ENCODE measurements at places on chromosomes 11 and 22.
A peak's percentile ranks its signal among the peaks of the same experiment; 100 is the strongest.

- no peak for DNase-seq
Measured at GRCh38 chr22:45781966-45782365, 110.3 kb downstream of the ATXN10 start.

DNA sequence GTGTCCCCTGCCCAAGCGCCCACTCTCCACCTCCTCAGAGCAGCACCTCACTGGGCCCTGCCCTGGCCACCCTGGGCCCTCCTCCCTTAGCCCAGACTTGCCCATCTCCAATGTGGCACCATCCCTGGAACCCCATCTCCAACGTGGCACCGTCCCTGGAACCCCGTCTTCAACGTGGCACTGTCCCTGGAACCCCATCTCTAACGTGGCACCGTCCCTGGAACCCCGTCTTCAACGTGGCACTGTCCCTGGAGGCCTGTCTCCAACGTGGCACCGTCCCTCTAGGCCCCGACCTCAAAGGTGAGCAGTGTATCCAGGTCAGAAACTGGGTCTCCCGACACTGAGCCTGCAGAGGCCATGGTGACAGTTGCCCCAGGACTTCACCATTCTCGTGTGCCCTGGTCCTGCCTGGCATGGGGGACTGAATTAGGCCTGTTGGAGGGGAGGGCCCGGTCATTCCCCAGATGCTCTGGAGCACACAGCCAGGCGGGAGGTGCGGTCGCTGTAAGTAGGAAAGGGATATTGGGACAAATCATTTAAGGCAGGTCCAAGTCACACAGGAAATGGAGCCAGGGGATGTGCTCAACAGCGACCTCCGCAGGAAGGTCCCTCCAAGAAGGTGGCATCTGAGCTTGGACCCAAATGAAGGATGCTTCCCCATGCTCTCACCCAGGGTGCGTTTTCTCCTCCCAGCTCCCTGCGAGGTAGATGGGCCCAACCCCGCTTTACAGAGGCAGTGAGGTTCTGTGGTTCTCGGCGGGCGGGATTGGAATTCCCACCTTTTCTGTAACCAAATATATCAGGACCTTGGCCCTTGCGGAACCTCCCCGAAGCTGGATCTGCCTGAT lies 2.4 kb upstream of the CTSD start:
- DNase-seq, result no peak

GRCh38 chr11:114775875-114776621 lies 97.7 kb downstream of the NXPE2 start:
- DNase-seq, result peak; percentile 24

GRCh38 chr11:132056689-132057088 lies 686.3 kb downstream of the NTM start:
- no peak for DNase-seq

GRCh38 chr11:63663809-63664208 lies 7.4 kb downstream of the ATL3 start:
- no peak for DNase-seq

GRCh38 chr11:38721586-38722315 lies 2123.7 kb upstream of the RAG2 start:
- no peak for DNase-seq

DNA sequence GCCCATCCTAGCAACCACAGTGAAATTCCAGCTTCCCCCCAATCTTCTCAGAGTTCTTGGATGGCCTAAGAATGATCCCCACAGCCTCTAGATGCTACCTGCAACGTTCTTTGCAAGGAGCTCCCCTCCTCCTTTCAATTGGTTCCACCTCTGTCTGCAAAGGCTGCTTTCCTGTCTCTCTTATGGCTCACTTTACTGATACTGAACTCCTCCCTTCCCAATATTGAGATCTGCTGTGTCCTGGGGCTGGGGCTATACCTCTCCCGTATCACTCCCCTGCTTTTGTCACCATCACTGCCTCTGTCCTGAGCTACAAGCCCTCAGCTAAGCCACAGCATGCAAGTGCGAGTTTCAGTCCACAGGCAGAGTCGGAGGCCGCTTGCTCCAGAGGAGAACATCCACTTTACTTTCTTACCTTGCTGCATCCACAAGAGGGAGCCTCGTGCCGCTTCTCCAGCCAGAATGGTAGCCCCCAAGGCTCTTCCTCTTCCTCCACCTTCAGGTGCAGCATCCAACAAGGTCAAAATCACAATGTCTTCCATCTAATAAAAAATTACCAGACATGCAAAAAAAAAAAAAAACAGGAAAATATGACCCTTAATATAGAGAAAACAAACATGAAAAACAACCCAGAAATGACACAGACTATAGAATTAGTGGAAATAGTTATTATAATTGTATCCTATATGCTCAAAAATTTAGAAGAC lies 48.6 kb upstream of the TMEM45B start:
- DNase-seq, result no peak

DNA sequence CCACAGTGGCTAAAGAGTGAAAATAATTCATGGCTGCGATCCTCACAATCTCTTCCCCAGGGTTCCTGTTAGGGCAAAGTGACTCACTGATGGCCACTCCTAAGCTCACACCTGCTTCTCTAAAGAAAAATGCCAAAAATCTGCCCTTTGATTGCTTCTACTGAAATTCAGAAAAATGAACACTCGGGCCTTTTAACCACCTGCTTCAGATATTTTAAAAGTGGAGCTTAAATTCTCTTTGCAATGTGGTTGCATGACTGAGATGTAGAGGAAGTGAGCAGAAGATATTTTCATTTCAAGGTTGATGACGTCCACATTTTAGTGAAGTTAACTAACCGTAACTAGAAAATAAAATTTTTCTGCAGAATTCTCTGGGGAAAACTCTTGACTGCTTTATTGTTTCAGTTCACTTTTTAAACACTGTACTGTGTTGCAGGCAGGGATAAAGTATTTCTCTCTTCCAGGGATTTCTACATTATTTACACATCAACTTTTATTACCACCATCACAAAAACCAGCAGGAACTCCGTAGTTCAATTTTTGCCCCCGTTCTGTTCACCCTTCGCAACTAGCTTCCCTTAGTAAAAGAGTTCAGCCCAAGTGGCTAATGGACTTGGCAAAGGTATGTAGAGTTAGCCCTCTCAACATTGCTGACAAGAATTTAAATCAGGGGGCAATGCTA lies 8.5 kb downstream of the RAB30 start:
- DNase-seq, result no peak

DNA sequence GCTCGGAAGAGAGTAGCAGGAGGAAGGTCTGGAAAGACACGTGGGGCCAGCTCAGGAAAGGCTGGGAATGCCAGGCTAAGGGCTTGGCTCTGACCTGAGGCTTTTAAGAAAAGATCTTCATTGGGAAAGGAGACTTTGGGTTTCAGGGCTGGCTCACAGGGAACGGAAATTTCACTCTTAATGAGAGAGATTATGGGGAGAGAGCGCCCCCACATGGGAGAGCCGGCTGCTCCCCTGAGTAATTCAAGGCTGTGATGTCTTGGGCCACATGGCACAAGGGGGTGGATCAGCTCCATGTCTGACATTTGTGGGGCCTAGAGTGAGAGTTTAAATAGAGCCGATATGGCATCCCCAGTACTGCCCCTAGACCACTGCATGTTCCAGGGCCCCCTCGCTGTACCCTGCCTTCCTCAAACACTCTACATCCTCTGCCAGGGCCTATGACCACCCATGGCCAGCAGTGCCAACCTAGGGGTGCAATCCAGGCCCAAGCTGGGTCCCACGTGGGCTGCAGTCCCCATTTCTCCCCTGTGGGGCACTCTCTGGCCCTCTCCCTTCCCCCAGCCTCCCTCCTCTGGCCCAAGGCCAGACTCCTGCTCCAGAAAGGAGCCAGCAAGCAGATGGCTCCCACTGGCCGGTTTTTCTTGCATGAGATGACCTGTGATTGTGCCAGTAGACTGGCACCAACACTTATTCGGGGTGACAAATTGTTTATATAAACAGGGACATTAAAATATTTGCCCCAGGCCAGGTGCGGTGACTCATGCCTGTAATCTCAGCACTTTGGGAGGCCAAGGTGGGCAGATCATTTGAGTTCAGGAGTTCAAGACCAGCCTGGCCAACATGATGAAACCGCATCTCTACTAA lies 75.2 kb downstream of the ISX start:
- DNase-seq, result no peak

DNA sequence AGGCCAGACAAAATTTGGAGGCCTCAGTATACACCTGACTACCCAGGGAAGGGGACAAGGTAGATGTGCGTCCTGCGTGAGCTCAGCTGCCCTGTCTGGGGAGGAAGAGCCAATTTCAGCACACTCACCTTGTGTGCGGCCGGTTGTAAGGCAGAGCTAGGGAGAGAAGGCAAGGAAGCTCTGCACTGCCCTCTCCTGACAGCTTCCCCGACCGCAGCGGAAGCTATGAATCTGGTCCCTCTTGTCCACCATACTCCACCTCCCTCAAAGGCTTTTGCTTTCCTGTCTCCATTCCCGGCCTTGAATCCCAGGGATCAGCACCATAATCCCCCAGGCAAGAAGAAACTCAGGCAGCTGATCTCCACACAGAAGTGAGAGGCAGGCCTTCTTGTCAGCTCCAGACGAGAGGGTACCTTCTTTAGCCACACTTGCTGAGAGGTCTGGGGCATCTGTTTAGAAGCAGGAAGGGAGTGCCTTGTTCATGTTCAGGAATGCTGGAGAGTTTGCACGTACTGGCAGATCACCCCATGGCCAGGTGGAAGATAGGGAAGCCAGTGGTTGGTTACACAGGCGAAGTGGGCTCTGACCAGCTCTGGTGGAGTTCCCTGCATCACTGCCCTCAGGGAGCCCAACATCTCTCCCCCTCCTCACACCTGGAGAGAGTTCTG lies 62.5 kb downstream of the FEZ1 start:
- DNase-seq, result peak; percentile 36

DNA sequence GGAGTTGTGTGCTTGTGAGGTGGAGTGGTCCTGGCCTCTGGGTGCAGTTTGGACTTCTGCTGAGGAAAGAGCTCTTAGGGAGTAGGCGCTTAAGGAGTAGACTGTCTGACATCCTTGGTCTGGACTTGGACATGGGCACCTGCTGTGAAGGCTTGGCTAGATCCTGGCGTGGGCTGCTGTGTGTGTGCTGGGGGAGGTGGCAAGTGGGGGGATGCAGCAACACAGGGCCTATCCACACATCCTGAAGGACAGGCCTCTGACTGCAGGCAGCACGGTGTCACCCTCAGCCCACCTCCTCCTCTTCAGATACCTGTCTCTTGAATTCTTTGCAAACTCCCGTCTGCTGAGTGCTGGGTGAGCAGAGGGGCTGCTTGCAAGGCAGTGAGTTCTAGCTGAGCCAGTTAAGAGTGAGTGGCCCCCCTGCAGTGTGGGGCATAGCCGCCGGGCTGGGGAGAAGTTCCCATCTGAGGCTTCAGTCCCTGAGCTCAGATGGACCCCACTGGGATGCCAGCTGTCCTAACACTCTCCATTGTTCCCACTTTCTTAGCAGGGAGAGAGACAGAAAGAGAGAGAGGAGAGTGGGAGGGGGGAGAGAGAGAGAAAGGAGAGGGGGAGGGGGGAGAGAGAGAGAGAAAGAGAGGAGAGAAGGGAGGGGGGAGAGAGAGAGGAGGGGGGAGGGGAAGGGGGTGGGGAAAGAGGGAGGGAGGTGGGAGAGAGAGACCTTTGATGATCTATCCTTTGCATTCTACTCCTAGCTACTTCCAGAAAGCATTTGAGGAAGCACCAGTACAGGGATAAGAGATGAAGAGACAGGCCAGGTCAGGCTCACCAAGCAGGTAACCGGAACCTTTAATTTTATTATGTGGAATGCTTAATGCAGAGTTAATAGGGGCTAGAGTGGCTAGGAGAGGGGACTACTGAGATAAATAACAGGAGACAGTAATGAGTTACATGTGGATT lies 12.6 kb downstream of the SOX10 start:
- no peak for DNase-seq

- no peak for DNase-seq
Measured at GRCh38 chr11:119034813-119035212, 4.1 kb upstream of the SLC37A4 start.

DNA sequence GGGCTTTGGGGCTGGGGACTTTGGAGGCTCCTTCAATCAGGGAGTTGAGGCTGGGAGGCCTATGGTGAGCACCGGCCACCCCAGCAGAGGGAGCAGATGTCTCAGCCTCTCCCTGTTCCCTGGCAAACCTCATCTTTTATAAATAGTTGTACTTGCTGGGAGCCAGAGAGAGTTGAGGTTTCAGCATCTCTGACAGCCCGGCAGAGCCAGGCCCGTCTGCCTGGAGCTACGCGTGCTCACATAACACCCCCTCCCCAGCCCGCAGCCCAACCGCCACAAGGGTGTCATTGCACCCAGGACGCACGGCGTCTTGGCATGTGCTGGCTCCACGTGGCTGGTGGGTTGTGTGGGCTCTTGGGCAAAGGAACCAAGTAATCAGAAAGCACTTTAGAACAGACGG lies 127.1 kb downstream of the CHST1 start:
- no peak for DNase-seq

GRCh38 chr11:107702723-107703122 lies 9.1 kb downstream of the SLN start:
- DNase-seq, result no peak

- no peak for DNase-seq
Measured at GRCh38 chr11:72807792-72808191, 6.4 kb upstream of the ATG16L2 start.

DNA sequence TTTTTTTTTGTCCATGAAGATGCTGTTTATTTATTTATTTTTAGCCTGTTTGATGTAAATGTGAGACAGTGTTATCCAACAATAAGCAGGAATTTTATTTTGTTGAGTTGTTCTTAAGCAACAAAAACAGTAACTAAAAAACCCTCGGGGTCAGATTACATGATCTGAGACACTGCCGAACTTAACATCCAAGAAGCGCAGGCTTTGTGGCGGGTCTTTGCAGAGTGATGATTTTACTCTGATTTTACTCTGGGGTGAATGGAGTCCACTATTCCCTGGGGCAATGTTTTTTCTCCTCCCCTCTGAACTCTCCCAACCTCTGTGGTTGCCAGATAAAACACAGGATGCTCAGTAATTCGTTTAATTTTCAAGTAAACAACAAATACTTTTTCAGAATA lies 450.1 kb upstream of the B3GAT1 start:
- DNase-seq, result no peak

DNA sequence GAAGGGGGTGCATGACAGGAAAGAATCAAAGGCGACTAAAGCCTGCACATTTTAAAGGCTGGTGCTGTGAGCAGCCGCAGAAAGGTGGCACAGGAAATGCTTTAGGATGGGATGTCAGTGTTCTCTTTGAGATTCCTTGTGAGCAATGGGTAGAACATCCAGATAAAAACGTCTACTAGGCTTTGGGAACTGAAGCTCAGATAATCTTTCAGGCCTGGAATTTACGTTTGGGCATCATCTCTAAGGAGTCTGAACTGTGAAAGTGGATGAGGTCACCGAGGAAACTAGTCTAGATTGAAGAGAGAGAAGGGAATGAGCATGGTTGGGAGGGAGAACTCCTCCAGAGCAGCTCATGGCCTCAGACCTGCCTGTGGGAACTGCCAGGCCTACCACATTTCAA lies 65.7 kb downstream of the FLI1 start:
- no peak for DNase-seq

DNA sequence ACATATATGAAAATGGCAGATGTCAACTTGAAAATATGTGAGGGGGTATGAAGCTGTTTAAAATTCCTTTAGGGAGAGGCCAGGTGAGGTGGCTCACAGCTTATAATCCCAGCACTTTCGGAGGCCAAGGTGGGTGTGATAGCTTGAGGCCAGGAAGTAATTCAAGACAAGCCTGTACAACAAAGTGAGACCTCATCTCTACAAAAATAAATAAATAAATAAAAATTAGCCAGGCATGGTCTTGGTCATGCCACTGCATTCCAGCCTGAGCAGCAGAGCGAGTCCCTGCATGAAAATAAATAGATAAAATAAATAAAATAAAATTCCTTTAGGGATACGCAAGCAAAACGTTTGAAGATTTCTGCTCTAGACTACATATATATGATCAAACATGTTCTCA lies 38.1 kb upstream of the FAM181B start:
- no peak for DNase-seq

- no peak for DNase-seq
Measured at GRCh38 chr11:121636081-121636799, 183.5 kb upstream of the SORL1-AS1 start.

GRCh38 chr11:3165152-3165705 lies at the start of gene OSBPL5:
TSS of gene OSBPL5 (minus strand) at chr11:3165310. CDS start at chr11:3129148, 36,162 bp downstream.
- DNase-seq, result peak; percentile 50
